ENCODE measurements at places on chromosomes 4 and X. TPM values are rescaled to one million over a fixed set of nuclear protein-coding genes. Genes with fewer than 3 reads are reported as not detected.

SERPINA7 gene
- total RNA-seq = not detected

SYTL4 gene
- total RNA-seq = 8.0 TPM

NAP1L3 gene
- total RNA-seq = 1.4 TPM

KLB gene
- not detected for total RNA-seq

DNA sequence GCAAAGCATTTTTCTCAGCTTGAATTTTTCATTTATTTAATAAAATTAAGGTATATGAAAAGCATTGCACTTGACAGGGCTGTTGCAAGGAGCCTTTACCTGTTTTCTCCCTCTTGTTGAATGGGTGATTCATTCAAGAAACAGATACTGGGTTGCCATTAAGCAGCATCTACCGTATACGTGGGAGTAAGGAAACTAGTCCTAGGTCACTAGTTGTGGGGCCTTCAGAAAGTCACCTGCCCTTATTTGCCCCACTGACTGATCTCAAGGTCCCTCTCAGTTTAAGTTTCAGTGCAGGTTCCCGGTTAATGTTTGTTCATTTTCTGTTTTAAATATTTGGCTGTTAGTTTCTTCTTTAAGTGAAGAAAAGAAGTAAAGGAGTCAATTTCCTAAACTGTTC is 34.0 kb downstream of the LHFPL1 start:
- DNase-seq = no peak

DNA sequence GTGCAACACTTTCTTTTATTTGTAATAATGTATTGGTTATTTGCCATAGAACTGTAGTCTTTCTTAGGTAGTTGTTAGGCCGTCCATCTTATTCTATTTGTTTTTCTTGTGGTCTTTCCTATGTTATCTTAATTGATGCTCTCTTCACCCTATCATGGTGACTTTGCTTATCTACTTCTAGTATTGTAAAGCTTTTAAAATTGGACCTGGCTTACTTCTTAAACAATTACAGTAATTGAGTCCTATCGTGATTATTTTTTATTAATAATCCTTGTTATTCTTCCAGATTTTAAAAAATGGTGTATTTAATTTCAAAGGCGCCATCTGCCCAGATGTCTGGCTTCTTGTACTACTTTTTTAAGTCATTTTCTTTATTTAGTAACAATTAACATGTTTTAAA is 63.7 kb downstream of the CLCN5 start:
- no peak for DNase-seq

- DNase-seq = no peak
Observed at GRCh38 chr4:125849869-125850268, 535.1 kb downstream of the FAT4 start.

DNA sequence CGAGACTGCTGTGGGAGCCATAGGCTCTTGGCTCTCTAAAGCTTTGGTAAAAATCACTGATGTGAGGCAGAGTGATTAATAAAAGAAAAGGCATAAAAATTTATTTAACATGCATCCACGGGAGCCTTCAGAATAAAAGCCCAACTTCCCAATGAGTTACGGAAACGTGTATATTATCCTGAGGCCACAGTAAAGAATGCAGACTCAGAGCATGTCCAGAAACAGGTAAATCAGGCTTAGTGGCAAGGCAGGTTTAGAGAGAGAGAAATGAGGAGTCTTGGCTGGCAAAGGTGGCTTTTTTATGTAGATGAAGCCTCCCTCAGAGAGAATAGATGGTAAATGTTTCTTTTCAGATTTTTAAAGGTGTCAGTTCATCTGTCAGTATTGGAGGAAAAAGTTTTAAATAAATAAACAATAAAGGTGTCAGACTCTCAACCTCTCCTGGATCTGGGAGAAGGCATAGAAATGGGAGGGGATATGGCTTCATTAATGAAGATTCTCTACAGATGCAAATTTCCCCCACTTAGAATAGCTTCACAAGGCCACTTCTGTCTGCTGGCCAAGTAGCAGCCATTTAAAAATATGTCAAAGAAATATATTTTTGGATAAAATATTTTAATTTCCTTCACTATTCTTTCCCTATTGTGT is 24.0 kb downstream of the C4orf51 start:
- no peak for DNase-seq
